ENCODE measurements at places on chromosomes 5 and 9. TPM values are rescaled to one million over a fixed set of nuclear protein-coding genes. Genes with fewer than 3 reads are reported as not detected.

PCDHA4 gene
- total RNA-seq = 7.1 TPM

FGF1 gene
- 6.9 TPM for total RNA-seq

SMIM33 gene
- total RNA-seq = not detected

TRIM23 gene
- total RNA-seq = 17.5 TPM

CLTA gene
- 243 TPM for total RNA-seq

Data from chondrocyte (in vitro differentiated cells).